Sciatic nerve (tissue), 2 donors: ENCODE measurements at places on chromosomes 16 and 17. TPM values are rescaled to one million over a fixed set of nuclear protein-coding genes. Genes with fewer than 3 reads are reported as not detected.

DNA sequence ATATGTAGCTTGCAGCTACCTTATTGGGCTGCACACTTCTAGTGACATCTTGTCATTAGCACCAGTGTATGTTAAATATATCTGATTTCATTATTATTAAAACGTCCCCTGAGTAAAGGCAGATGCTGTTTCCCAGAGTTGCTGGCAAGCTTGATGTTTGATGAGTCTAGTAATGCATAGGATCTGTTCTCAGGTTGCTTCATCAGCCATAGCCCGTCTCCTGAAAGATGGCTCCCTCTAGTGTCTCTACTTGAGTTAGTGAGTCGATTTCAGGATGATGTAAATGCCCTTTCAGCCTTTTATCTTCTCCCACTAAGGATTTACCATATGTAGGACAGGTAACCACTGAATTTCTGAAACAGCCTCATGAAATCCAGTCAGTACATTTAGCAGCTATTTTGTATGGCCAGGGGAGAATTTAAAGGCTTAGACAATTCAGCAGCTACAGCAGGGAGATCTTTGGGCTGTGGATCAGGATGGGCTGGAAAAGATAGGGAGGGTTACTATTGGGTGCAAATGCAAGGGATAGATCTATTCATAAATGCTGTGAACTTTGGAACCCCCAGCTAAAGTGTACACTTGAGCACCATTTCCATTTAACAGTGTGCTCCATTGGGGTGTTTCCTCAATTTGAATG is 376.3 kb downstream of the CNTNAP4 start:
- DNase-seq, result no peak

GRCh38 chr17:41666237-41666641 is 22.4 kb upstream of the EIF1 start:
- no peak for DNase-seq

- DNase-seq, result peak; percentile 73
Measured at GRCh38 chr16:64882078-64882784, 239.6 kb downstream of the CDH11 start.

DNA sequence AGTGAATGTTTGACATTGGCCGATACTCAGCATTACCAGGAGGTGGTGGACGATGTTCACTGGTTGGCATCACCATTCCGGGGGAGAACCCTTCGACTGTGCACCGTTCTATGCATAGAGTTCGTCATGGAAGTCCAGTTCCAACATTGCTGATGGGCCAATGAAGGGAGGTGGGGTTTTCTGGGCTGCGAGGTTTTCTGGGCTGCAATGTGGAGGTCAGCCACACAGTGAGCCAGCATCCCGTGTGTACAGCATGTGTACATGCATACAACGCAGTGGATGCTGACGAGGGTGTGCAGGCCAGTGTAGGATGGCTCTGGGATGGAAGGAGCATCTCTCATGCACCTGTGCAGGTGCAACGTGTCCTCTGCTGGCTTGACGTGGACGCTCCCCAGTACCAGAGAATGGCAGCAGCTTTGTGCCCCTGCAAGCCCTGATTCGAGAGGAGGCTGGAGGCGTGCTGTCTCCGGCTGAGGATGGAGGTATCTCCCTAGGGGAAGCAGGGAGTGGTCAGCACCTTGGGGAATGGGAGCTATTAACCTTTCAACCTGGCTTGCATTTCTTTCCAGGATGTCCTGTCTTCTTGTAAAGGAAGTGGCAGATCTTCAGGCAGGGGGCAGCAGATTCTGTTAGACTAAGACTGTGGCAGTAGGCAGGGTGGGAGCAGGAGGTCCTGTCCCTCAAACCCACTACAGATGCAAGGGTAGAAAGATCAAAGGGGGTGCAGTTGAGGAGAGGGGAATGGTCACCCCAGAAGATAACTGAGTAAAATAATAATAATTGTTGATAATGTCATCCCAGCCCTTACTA is 98.2 kb downstream of the CYLD start:
- DNase-seq, result peak; percentile 37

GRCh38 chr16:85612801-85613603 is at the start of gene GSE1:
Gene GSE1, plus strand, starts transcription at chr16:85613322. Its CDS starts 70 bp downstream, at chr16:85613392.
- DNase-seq, result peak; percentile 91

GRCh38 chr17:13678841-13679240 is 77.1 kb upstream of the HS3ST3A1 start:
- no peak for DNase-seq

DNA sequence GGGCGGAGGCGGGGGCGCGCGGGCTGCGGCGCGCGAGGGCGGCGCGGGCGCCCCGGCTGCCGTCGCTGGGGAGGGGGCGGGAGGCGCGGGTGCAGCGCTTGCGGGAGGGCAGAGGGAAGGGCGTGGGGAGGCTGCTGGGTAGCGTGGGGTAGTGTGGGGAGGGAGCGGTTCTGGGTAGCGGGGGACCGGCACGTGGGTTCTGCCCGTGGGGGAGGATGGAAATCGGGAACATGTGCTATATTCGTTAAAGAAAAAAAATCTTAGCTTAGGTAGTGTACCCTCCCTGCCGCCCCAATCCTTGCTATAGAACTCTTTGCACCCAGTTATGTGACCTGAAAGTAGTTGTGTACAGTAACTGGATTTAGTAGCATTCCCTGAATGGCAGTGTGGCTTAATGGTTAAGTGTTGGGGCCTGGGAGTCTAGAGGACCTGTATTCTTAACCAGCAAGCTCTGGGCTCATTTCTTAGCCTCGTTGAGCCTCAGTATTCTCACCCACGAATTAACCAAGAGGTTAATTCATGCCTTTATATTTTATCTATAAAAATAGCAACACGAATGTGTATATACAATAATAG is 646 bp downstream of the RABEP1 start:
- DNase-seq, result peak; percentile 66

Gene ARHGAP44
- total RNA-seq, result 6.4 TPM

- no peak for DNase-seq
Measured at GRCh38 chr17:45896803-45897693, 2.7 kb downstream of the MAPT start.

DNA sequence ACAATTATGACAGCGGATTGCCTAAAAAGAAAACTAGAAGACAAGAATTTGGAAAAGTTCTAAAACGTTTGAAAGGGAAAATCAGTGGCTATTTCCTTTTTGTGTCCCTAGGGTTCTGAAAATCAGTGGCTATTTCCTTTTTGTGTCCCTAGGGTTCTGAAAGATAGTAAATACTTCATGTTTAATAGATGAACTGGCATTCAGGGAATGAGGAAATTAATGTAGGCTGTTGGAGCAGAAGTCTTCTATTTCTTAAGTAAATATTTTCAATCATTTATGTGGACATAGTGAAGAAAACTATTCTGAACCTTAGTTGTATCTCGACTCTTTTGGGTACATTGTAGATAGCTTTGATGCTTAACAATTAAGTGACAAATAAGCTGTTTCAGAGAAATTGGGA is 78.9 kb downstream of the SHISA6 start:
- DNase-seq, result no peak

Gene TSPAN10
- total RNA-seq, result 0.85 TPM

DNA sequence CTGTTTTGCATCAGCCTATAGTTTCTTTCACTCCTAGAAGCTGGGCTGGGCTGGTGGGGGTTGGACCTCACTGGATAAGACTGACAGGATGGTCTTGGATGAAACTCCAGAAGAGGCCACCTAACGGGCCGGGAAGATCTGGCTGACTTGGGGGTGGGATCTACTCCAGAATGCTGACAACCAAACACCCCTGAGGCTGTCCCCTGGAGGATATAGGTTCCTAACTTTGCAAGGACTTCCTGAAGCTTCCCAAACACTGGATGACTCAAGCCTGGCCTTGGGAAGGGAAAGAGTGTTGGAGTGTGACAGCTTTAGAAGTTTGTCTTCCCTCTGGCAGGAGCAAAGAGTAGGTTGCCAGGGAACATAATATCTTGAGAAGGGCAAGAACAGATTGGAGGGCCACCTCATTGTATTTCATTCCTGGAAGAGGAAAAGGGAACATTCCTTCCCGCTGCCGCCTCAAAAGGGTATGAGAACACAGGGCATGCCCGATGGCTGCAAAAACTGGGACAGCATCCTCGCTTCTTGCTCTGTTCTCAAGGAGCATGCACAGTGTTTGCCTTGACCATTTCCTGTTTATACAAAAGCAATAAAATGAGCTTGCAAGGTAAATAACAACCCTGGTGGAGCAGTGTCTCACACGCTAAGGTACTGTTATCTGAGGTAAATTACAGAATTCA is 6.8 kb upstream of the CYB5B start:
- DNase-seq, result no peak

- no peak for DNase-seq
Measured at GRCh38 chr16:88810166-88810911, 1.4 kb downstream of the APRT start.

Gene AGRP
- total RNA-seq, result not detected

- DNase-seq, result no peak
Measured at GRCh38 chr16:3274490-3274889, 8.8 kb upstream of the ZNF263 start.

- no peak for DNase-seq
Measured at GRCh38 chr17:56602292-56603130, 9.0 kb downstream of the NOG start.
